ENCODE measurements at places on chromosomes 4 and X.

- DNase-seq: no peak
Measured at GRCh38 chr4:148779771-148780170, 337.6 kb upstream of the NR3C2 start.

DNA sequence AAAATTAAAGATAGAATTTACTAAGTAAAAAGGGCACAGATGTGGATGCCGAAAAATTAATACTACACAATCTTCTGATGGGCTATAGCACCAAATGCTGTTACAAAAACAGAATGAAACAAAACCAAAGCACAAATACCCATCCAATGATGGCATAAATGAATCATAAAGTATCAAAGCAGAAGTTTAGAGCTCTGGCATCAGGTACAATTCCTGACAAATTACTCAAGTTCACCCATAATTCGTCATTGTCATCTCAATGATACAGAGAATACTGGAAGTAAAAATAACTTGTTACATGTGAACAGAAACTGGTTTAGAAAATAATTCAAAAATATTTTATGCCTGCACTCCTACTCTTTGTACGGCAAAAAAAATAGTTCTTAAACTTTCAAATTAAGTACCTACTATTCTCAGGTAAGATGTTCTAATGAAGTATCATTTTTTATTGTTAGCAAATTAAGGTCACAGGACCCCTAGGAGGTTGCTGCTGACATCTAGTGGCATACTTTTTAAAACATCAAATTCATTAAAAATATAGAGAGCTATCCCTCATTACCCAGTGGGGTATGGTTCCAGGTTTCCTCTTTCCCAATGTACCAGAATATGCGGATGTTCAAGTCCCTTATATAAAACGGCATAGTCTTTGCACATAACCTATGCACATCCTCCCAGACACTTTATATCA, 126.1 kb downstream of the INPP4B start:
- DNase-seq: no peak

DNA sequence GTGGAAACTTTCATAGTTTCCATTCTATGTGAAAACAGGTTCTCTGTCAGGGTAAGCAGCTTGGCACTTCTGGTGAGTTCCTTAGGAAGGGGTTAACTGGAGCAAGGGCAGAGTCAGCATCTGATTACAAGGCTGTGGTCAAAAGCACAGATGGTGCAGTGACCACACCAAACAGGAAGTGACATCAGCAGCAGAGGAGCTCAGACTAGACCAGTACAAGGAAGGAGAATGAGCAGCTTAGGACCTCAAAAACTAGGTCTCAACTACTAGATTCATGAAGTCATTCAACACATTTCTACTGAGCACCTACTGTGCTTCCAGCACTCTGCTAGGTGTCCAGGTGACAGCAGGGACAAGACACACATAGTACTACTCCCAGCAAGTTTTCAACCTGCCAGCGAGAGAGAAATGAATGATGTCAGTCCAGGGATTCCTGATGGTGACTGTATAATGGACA, 130.2 kb downstream of the AMELX start:
- DNase-seq: peak; percentile 0

DNA sequence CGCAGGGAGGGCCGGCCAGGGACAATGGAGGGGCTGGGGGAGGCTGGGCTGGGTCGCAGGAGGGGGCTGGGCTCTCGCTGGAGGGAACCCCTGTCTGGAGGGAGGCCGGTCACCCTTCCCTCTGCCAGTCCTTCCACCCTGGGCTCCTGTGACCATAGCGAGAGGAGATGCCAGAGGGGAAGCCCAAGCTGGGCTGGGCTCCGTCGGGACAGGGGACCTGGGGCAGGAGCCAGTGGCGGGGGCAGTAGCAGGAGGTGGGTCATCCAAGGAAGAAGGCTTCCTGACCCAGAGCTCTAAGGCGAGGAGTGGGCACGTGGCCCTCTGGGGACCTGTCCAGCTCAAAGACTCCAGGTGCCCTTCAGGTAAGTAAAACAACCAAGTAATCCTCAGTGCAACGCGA, 16.9 kb downstream of the CTAG1B start:
- no peak for DNase-seq

DNA sequence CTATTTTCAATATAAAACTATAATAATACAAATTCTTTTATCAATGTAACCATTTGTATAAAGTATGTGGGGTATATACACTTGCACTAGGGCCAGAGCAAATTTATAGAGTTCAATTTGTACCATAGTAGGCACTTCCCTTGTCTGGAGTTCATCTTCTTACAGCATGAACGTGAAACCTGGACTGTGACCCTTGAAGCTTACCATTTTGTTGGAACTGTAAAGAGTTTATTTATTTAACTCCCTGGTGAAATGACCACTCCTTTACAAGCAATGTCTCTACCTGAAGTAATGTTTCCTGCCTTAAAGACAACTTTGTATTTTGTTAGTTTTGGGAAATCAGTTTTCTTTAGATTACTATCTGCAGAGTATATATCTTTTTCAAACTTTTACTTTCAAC, 188.2 kb downstream of the ARAP2 start:
- DNase-seq: no peak

DNA sequence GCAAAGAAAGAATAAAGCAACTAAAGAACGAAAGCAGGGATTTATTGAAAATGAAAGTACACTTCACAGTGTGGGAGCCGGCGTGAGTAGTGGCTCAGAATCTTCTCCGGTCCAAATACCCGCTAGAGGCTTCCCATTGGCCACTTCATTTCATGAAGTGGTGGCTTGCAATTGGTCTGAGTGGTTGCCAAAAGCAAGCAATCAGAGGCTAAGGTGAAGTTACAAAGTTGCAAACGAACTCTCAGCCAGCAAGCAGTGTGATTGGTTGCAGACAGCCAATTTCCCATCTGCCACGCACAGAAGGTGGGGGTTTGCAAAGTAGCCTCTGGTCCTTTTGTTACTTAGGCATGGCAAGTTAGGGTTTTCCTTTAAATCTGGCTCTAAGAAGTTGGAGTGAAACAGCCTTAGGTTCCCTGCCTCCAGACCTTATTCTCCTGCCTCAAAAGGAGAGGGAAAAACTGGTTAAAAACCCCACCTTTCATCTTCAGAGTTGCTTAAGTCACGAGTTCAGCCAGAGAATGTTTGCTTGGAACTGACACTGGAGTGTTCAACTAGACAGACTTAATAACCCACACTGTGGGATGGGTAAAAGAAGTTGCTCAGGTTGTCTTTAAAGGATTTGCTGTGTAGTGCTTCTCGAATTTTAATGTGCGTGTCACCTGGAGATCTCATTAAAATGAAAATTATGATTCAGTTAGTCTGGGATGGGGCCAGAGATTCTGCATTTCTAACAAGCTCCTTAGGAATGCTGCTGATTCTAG, 6.9 kb upstream of the CLOCK start:
- no peak for DNase-seq

- DNase-seq: no peak
Measured at GRCh38 chr4:85744950-85745349, 270.0 kb downstream of the ARHGAP24 start.

GRCh38 chr4:146087856-146088255, 87.7 kb upstream of the LSM6 start:
- DNase-seq: no peak

- DNase-seq: no peak
Measured at GRCh38 chrX:39504850-39505259, 592.9 kb downstream of the BCOR start.

DNA sequence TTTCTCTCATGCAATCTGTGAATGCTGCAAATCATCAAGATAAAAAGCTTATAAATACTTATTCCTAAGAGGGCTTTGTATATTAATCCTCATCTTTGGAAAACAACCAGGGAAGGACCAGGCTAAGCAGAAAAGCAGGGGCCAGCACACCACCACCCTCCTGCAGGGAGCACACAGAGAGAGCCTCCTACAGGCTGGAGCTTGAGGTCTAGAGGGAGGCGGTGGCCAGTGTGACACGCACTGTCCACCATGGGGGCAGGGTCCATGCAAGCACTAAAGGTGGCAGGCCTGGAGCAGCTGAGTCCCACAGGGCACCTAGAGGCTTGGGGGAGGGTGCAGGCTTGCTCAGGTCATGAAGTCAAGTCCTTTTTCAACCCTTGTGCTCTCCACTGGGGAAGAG, 236.9 kb downstream of the TACR3 start:
- no peak for DNase-seq

GRCh38 chrX:106919932-106920452, at the start of gene CLDN2:
Gene CLDN2 (plus strand): TSS chrX:106920402. CDS start chrX:106928229, 7,827 bp downstream.
- DNase-seq: no peak

- DNase-seq: no peak
Measured at GRCh38 chr4:118817178-118817930, 18.6 kb downstream of the SEC24D start.

GRCh38 chr4:112938461-112939058, 110.9 kb upstream of the ANK2 start:
- no peak for DNase-seq

- DNase-seq: no peak
Measured at GRCh38 chrX:40079572-40079971, 18.2 kb downstream of the BCOR start.

GRCh38 chr4:138562544-138562991, 320.4 kb upstream of the SLC7A11 start:
- no peak for DNase-seq

GRCh38 chr4:175470131-175470530, 341.9 kb downstream of the GPM6A start:
- no peak for DNase-seq

DNA sequence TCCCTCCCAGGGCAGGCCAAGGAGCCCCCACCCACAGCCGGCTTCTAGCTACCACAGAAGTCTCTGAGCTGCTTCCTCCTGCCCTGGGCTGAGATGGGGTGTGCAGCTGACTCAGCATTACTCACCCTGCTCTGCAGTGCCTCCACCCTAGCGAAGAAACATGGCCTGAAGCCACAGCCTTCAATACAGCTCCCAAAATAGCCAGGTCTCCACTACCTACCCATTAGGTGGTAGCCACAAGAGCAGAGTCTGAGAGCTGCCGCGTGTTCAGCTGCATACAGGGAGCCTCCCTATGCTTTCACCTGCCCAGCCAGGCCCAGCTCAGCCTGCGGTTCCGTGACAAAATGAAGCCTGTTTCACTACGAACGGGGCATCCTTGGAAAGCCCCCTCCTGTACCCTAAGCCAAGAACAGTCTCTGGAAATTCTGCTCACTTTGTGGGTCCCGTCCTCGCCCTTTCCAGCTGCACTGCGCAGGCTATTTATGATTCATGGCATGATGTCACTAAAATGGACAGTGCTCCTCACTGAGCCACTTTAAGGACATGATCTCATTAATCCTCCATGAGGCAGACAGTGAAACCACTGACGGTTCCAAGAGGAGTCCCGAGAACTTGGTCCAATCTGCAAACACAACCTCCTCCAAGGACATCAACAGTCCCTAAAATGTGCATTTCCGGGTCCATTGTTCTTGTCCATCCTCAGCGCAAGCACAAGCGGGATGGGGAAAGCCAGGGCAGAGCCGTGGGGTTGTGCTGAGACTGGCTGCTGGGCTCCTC, 20.2 kb downstream of the WDR1 start:
- peak; percentile 30 for DNase-seq

- DNase-seq: no peak
Measured at GRCh38 chr4:185019456-185020292, 1.4 kb downstream of the HELT start.

- DNase-seq: no peak
Measured at GRCh38 chrX:341541-342101, 23.0 kb upstream of the GTPBP6 start.

DNA sequence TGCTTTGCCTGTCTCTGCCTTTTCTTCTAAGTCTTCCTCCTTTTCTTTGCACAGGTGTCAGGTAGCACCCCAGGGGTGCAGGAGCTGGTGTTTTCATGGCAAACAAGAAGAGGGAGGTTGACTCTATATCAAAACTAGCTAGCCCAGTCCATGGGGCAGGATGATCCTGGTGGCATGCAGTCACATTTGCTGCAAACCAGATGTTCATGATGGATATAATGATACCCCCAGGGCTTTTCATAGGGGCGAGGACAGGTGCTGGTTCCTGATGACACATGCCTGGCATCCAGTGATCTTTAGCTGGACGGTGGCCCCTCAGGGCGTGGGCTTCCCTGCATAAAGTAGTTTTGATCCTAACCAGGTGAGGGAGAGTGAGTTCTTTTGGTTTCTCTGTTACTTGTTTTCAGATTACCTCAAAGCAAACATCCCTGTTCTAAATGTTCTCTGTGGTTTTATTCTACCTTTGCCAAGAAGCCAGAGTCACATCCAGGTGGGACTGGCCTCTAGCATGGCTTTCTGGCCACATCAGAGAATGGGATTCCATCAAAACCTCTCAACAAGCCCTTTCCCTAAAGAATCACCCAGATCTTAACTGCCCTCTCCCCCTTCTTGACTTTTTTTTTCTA, 11.2 kb upstream of the UBA6 start:
- DNase-seq: no peak

- no peak for DNase-seq
Measured at GRCh38 chr4:8401665-8402064, 38.9 kb downstream of the ACOX3 start.

DNA sequence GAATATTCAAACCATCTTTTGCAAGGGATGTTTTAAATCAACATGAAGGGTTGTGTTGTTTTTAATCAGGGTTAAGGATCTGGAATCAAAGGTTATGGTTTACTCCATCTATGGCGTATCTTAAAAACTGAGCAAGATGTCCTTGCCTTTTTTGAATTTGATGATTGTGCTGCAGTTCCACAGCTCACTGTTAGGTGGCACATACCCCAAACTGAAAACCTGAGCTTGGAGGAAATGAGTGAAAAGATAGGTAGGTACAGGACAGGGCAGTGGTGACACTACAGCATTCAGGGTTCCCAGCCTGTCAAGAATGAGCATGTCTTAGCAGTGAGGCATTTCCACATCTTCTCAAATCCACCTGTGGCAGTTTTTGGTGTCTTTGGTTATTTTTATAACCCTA, 13.1 kb upstream of the EOLA1 start:
- DNase-seq: no peak

DNA sequence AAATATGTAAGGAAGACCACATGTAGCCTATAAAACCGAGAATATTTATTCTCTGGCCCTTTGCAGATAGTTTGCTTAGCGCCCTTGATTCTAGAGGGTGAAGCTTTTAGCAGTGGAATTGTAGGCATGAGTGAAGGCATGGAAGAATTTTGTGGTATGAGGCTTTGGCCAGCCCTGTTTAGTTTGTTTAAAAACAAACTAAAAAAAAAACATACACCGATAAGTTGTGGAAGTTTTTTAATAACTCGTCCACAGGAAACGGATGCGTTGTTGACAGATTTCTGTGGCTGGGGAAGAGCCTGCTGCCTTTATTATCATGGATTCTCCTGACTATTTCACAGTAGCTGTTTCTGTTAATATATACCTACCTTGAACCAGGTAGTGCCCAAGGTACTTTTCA, 194.7 kb upstream of the LNX1 start:
- no peak for DNase-seq

GRCh38 chrX:138723301-138723700, 11.8 kb upstream of the FGF13 start:
- no peak for DNase-seq

DNA sequence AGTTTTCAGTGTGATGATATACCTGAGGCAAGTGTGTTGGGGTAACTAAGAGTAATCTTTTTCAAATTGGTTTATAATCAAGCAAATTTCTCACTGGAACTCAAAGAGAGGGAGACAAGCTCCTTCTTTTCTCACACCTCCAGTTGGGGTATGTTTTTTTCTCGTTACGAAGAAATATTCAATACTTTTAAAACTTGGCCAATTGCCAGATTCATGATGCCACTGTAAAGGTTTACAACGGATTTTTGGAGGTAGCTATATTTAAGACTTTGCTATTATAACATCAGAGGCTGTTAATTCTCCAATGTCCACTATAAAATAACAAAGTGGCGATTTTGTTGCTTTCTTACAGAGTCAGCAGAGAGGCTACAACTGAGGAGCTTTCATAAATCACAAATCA, 49.2 kb upstream of the ATP8A1 start:
- no peak for DNase-seq
